ENCODE measurements at places on chromosomes 11 and 22.

DNA sequence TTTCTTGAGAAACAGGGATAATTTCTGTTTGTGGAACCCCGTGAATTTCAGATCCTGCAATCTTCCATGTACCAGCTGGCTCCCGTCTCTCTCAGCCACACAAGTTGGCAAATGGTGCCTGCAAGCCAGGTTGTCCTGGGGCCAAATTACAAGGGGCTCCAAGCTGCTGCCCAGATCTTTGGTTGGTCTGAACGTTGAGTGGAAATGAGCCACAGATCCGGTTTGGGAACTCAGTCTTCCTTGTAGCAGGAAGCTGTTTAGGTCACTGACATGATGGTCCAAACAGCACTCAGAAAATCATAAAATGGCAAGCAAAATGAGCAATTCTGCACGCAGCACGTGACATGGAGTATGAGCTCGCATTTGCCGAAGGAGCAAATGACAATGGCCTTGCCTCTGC lies 1496.4 kb downstream of the TBC1D22A start:
- no peak for DNase-seq

DNA sequence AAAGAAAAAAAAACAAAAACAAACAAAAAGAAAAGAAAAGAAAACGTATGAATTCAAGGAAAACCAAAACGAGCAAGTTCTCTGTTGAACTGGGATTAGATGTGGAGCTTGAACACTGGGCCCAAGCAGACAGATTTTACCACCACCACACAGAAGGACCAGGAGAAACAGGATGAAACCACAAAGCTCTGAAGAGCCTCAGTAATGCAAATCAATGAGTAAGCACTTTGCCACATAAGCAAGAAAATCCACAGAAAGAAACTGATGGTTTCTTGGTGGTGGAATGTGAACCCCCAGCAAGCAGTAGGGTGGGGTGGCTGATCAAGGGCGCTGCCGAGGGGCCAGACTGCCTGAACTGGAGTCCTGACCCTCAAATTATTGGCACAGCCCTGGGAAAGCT lies 50.9 kb upstream of the NFRKB start:
- DNase-seq, result no peak

DNA sequence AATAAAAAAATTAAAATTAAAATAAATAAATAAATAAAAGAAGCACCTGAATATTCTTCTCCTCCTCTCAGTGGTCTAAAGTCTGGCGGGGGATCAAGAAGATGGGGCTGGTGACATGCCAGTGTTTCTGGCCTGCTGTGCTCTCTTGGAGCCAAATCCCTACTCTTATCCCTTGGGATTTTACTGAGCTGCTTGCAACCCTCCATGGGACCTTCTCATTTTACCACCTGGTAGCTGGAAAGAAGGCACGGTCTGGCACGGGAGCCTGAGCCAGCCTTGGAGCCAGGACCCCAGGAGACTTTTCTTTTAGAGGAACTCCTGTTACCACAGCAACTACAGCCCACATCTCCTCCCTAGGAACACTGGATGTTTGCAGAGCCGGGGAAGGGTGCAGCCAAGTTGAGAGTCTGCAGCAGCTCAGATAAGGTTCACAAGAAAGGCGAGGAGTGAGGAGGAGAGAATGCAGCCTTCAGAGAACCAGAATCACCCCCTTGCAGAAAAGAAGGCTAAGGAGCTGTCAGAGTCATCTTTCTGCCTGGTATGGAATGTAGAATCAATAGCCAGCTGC lies 21.4 kb downstream of the CD6 start:
- DNase-seq, result no peak

GRCh38 chr11:103358251-103358650 lies 249.0 kb downstream of the DYNC2H1 start:
- no peak for DNase-seq

DNA sequence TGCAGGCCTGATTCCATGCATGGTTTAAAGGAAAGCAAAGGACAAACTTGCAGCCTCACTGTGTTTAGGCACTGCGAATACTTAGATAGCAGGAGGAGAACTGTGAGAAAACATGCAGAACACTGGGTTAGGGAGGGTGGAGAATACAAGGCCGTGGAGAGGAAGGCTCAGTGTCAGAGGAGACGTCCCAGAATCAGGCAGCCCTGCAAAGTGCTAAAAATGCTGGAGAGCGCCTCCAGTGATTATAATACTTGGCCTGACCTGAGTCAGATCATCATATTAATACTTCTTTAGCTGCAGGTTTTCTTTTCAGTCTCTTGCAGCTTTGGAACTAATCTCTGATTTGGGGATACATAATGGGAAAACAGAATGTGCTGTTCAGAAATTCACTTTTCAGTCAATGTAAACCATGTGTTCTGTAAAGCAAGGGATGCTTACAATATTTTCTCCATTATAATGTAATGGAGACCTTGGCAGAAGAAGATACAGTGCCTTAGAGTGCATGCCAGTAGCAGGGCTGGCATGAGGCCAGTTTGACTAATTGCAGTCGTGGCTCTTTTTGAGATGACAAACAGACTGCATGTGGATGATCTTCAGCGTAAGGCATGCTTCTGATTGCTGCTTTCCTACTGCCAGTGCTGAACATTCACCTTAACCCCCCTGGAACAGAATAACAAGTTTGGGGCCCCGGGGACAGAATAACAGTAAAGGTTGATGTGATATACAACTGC lies 16.8 kb downstream of the EXT2 start:
- DNase-seq, result no peak

- DNase-seq, result no peak
Measured at GRCh38 chr11:113105592-113105991, 144.4 kb downstream of the NCAM1 start.

DNA sequence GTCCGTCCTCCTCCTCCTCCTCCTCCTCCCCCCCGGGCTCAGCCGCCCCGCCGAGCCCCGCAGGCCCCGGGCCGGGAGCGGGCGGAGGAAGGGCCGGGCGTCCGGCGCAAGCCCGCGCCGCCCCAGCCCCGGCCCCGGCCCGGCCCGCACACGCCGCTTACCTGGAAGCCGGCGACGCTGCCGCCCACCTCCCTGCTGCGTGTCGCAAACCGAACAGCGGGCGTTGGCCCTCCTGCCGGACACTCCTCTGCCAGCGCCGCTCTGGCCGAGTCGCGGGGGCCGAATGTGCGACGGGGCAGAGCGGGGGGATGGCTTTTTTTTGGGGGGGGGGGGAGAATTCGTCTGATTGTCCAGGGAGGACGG lies 1.1 kb downstream of the IGF2 start:
- DNase-seq, result no peak

DNA sequence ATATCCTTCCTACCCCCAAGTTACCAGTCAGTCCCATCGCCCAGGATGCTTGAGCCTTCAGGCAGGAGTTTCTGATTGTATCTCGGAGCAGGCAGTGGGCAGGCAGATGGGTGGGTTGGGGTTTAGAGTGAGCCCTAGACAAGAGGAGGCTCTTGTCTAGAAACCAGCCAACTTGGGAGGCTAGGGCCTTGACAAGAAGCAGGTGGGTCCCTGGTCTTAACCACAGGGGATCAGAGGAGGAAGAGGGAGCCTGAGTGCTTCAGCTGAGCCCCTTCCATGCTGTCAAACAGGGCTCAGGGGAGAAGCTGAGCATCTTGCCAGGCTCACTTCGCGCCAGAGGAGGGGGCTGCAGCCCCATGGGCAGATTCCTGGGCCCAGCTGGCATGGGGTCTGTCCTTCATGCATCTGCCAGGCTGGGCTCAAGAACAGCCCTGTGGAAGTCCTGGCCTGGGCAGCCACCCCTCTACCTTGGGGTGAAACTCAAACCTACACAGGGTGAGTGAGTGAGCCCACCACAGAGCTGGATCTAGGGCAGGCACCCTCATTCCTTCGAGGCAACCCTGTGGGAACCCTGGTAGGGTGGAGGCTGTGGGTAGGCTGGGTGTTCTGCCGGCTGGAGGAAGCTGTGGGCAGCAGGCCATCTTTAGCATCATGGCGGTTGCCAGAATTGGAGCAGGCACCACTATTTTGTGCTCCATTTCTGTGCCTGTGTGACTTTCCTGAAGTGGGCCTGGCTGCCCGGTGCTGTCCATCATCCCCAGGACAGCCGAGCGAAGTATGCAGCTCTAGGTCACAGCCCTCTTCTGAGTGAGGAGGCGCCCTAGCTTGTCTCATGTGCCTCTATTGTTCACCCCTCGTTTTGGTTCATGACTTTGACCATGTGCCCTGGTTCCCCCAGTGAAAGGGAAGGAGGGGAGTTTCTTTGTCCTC lies 108.1 kb downstream of the MORC2 start:
- DNase-seq, result no peak

GRCh38 chr11:123560006-123560405 lies 94.4 kb downstream of the SCN3B start:
- peak; percentile 11 for DNase-seq

- no peak for DNase-seq
Measured at GRCh38 chr11:119629834-119630624, 99.0 kb downstream of the NECTIN1 start.

DNA sequence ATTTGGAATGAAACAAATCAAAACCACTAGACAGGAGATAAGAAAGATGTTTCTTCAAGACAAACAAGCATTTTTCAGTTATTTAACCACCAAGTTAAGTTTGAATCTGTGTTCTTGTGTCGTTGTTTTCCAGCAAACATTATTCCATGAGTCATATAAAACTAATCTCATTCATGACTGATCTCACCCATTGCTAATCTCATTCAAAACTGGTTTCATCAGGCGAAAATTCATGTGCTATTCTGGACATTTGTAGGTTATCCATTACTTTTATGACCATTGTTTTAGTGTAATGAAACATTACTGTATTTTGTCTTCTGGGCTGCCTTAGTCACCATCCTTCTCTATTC lies 221.8 kb downstream of the DDX10 start:
- no peak for DNase-seq

DNA sequence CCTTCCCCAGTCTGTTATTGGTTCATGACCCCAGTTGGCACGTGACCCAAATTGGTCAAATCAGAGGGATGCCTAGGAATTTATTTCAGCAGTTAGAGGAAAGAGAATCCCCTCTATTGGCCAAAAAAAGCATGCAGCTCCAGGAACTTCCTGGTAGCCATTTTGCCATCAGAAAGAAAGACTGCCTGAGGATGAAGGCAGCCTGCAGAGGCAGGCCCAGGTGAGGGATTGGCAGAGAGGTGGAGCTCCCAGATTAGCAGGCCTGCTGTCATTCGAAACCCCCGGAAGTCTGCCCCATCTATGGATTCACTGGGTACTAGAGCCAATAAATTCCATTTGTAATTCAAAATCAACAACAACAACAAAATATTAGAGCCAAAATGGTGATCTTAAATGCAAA lies 207.6 kb downstream of the CWF19L2 start:
- DNase-seq, result no peak

- no peak for DNase-seq
Measured at GRCh38 chr11:15985127-15985859, 371.1 kb downstream of the SOX6 start.

DNA sequence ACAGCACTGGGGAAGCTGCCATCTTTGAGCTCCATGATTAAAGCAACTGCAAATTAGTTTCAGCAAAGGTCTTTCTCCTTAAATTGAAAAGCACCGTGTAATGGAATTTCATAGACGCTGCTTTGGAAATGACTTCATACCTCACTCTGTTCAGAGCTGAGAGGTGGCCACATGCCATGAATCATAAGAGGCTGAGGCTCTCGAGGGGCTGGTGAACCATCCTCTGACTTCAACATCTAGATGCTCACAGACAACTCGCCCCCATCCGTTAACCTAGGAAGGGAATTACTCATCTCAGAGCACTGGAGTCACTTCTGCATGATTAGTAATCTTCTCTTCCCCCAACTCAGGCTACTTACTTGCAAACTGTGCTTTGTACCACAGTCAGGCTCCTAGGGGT lies 122.3 kb downstream of the RCN1 start:
- DNase-seq, result no peak

DNA sequence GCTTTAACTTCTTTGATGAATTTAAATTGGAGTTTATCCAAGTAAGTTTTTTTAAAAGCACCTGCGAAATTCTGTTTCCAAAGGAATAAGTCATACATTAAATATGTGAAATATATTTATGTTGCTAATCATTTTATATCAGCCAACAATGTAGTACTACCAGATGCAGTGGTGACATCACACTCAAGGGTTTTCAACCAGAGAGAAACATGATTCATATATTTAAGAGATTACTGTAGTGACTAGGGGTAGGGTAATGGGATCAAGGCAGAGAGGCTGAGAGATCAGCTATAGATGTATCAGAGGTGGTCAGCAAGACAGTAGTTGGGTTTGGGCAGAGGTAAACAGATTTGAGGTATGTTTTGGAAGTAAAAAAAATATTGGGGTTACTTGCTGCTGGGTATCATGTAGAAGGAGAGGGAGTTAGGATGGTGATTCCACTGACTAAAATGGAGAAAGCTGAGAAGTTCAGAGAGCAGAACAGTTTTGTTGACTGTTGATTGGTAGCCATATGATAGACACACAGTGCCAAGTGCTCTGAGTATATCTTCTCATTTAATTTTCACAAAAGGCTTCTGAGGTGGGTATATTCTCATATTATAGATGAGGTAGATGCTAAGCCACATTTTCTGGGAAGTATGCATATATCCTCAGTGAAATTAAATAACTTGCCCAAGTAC lies 39.4 kb downstream of the CEP57 start:
- no peak for DNase-seq

DNA sequence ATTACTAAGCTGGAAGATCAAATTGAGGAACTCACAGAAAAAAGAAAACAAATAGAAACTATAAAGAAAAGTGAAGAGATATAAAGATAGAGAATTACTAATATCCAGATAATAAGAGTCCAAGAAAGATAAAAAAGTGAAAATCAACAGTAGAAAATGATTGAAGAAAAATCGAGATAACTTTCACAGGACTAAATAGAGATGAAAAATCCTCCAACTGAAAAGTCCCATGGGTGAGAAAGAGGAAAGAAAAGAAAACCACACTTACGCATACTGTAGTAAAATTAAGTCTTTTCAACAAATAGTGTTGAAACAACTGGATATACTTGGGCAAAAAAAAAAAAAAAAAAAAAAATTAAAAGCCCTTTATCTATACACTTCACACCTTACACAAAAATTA lies 60.0 kb downstream of the ENTHD1 start:
- no peak for DNase-seq

- no peak for DNase-seq
Measured at GRCh38 chr11:82045748-82046457, 687.8 kb downstream of the FAM181B start.

DNA sequence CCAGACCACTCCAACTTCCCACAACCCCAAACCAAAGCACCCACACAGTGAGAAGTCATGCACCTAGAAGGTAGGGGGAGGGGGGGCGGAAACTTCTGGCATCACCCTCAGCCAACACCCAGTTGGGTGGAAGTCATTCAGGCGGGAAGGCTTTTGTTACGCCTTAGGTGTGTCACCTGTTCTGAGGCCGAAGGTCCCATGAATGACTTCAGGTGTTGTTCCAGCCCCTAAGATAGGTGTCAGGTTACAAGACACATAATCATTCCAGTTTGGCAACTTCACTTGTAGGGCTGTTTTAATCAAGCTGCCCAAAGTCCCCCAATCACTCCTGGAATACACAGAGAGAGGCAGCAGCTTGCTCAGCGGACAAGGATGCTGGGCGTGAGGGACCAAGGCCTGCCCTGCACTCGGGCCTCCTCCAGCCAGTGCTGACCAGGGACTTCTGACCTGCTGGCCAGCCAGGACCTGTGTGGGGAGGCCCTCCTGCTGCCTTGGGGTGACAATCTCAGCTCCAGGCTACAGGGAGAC lies at the start of gene TMPRSS4:
Gene TMPRSS4 (plus strand): TSS at position 325 of the 528 bp plus-strand sequence. CDS start 225 bp downstream, outside the sequence.
- DNase-seq, result no peak

- no peak for DNase-seq
Measured at GRCh38 chr11:12743834-12744449, 69.7 kb downstream of the TEAD1 start.
